Neural cell (in vitro differentiated cells): ENCODE measurements at places on chromosomes 5 and 9. TPM values are rescaled to one million over a fixed set of nuclear protein-coding genes. Genes with fewer than 3 reads are reported as not detected.

Gene PLAC8L1
- 0.93 and 1.2 TPM in 2 replicates for polyA plus RNA-seq

Gene DEPDC1B
- polyA plus RNA-seq, result 5.7 and 7.1 TPM in 2 replicates

Gene HRH2
- polyA plus RNA-seq, result 0.09 TPM in 1 of 2 replicates, not detected in the other

Gene IER5L
- 20.8 and 30.5 TPM in 2 replicates for polyA plus RNA-seq

Gene PCDH12
- polyA plus RNA-seq, result not detected in 2 replicates
